Activated naive CD8-positive, alpha-beta T cell treated with anti-CD3 and anti-CD28 coated beads, Interleukin-2, amount 50 U/mL, for 24 hours (primary cell): ENCODE measurements at places on chromosomes 5 and 9.
A peak's percentile ranks its signal among the peaks of the same experiment; 100 is the strongest.

GRCh38 chr9:113957351-113957750 lies 81.2 kb downstream of the ZNF618 start:
- no peak for DNase-seq

- no peak for DNase-seq
Observed at GRCh38 chr9:11558043-11558442, 945.2 kb upstream of the PTPRD start.

DNA sequence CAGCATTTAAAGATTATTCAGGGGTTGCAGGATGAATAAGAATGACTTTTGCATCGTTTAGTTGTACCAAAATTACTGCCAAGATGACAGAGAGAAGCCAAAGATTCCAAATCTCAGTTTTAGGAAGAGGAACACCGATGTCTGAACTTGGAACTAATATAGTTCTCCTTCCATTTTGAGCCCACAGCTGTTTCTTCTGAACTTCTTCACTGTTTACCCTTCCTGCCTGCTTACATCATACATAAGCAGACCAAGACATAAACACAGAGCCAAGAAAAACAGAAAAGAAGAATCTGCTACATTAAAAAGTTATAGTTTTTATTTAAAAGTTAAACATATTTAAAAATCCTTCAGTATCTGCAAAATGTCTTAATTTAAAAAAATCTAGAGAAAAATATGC lies 146.9 kb upstream of the RAPGEF1 start:
- DNase-seq = no peak

DNA sequence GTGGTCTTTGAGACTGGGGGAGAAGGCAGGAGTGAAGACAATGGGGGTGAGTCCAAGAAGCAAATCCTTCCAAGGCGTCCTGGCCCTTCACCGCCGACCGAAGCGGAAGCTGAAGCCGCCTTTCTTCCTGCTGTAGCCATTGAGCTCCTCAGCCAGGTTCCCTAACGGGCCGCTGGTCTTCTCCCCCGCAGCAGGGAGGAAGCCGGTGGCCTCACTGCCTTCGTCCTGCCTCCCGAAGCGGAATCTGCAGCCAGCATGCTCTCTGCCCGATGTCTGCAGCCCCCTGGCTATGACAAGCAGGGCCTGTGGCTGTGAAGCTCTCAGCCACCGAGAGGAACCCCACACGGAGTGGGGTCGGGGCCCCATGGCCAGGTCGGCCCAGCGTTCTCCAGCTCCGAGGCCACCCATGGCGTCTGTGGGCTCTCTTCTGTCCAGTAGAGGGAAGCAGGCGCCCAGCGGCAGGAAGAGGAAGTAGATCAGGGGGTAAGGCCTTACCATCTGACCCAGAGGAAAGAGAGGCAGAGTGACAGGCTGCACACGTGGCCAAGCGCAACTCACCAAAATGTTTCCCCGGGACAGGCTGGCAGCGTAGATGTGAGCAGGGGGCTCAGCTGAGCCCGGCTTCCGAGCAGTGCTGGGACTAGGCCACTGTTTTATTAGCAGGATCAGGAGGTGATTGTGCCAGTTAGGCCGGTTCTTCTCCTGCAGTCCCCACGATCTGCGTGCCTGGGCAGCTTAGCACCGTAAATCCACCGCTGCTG lies 3.1 kb downstream of the QRFP start:
- DNase-seq = no peak

DNA sequence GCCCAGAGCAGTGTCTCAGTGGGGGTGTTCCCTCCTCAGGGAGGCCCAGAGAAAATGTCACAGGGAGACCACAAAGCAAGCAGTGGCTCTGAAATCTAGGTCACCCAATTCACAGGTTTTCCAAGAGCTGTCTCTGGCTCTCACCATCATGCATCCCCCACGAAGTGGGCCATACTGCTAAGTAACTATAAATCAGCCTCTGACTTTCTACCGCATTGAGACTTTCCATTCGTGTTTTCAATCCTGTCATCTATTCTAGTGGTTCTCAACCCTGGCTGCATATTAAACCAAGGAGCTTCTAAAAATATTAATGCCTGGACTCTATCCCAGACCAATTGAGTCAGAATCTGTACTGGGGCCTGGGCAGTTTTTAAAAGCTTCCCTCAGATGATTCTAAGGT lies 2.0 kb upstream of the C1QTNF3 start:
- no peak for DNase-seq

- DNase-seq = no peak
Observed at GRCh38 chr9:2059274-2059929, 44.3 kb downstream of the SMARCA2 start.

DNA sequence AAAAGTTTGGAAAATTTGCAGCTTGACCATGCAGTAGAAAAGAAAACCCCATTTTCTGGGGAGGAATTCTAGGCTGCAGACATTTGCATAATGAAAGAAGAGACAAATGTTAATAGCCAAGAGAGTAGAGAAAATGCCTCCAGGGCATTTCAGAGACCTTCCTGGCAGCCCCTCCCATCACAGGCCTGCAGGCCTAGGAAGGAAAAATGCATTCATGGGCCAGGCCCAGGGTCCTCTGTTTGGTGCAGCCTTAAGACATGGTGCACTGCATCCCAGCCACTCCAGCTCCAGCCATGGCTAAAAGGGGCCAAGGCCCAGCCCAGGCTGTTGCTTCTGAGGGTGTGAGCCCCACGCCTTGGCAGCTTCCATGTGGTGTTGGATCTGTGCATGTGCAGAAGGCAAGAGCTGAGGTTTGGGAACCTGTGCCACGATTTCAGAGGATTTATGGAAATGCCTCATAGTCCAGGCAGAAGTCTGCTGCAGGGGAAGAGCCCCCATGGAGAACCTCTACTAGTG lies 75.0 kb upstream of the OR13F1 start:
- no peak for DNase-seq

DNA sequence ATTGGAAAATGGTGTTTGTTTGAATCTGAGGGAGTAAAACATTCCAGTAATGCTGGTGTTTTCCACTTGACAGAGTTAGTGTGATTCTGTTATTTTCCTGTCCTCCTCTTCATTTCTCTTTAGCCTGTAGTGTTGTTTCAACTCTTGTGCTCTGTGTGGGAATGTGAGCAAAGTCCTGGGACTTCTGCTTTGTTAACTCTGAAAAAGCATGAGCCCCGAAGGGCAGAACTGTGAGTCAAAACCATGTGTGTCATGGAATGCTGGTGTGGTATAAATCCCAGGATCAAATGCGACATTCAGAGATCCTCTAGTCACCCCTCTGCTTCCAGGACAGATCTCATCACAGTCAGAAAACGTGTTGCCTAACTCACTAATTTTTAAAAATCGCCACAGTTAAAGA lies 8.9 kb downstream of the F2R start:
- DNase-seq = no peak

- peak; percentile 63 for DNase-seq
Observed at GRCh38 chr9:121369595-121370265, at the start of gene STOM. Gene STOM (minus strand): TSS chr9:121370250. CDS start chr9:121370187, 63 bp downstream.

DNA sequence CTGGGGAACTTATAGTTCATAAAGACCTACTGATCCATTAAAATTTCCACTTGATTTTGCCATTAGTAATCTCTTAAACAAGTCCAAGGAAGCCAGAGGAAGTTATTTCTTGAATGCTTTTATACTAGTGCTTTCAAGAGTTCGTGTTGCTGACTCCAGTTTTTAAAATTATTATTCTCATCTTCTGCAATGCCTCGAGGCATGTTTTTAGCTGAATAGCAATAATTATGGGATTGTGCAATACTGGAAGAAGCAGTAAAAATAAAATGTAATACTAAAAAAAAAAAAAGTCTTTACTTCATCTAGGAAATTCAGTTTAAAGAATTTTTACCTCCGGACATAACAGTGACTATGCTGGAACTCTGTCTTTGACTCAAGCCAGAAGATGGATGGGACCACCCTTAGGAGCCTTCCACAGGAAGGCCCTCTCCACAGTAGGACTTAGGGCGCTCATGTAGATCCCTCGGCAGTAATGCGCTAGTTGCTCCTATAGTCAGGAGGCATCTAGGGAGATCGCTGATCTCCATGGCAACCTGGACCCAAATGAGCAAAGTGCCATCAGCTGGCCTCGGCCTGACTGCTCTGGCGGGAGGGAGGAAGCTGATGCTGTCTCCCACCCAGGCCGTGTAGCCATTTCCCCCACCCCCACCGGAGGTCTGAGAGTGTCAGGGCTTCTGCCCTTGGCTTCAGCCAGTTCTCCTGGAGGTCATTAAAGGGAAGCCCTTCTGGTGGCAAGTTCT lies 56.7 kb downstream of the DAPK1 start:
- DNase-seq = no peak

DNA sequence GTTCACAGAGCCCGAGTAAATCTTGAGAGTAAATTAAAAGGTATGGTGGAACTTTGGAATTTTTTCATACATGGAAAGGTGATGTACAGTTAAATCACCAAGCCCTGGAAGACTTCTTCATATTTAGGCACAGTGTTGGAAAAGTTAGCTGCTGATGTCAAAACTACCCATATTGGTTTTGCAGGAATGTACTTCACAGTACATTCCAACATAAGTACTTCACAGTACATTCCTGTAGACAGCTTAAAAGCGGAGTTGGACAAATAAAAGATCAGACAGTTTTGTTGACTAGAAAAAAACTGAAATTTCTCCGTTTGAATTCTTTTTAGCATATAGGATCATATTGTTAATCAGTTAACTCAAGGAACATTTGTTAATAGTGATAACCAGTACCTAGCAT lies 1.8 kb downstream of the RANBP17 start:
- no peak for DNase-seq

GRCh38 chr5:145661737-145662485 lies 173.2 kb downstream of the PRELID2 start:
- no peak for DNase-seq

GRCh38 chr5:60379907-60380306 lies 320.1 kb downstream of the DEPDC1B start:
- no peak for DNase-seq

DNA sequence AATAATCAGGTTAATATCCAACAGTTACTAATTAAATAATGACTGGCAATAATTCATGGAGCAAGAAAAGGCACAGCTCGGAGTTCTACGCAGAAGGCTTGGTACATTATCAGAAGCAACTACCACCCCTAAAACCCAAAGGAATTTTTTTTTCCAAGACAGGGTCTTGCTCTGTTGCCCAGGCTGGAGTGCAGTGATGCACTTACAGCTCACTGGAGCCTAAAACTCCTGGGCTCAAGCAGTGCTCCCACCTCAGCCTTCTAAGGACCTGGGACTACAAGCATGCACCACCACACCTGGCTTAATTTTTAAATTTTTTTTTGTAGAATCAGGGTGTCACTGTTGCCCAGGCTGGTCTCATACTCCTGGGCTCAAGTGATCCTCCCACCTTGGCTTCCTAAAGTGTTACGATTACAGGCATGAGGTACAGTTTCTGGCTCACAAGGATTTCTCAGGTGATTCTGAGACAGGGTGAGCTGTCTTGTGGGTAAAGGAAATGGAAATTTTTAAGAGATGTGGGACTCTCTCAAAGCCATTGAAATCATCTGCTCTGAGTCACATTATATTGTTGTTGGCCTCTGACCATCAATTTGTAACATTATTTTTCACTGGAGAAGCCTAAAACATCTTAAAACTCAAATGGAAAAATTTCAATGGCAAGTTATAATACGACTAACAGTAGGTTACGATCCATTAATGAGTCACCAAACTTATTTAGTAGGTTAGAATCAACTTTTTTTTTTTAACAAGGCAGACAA lies 19.7 kb upstream of the HSDL2 start:
- no peak for DNase-seq

DNA sequence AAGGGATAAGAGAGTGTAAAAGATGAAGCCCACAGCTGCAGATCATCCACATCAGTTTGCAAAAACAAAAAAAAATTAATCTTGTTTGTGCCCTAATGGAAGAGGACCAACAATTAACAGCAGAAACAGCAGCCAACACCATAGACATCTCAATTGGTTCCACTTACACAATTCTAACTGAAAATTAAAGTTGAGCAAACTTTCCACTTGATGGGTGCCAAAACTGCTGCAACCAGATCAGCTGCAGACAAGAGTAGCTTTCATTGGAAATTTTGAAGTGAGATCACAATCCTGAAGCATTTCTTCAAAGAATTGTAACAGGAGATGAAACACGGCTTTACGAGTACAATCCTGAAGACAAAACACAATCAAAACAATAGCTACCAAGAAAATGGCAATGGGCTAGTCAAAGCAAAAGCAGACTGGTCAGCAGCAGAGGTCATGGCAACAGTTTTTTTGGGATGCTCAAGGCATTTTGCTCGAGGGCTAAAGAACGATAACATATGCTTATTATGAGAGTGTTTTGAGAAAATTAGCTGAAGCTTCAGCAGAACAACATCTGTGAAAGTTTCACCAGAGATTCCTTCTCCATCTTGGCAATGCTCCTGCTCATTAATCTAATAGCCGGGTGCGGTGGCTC lies 4.1 kb upstream of the RBM27 start:
- DNase-seq = no peak

DNA sequence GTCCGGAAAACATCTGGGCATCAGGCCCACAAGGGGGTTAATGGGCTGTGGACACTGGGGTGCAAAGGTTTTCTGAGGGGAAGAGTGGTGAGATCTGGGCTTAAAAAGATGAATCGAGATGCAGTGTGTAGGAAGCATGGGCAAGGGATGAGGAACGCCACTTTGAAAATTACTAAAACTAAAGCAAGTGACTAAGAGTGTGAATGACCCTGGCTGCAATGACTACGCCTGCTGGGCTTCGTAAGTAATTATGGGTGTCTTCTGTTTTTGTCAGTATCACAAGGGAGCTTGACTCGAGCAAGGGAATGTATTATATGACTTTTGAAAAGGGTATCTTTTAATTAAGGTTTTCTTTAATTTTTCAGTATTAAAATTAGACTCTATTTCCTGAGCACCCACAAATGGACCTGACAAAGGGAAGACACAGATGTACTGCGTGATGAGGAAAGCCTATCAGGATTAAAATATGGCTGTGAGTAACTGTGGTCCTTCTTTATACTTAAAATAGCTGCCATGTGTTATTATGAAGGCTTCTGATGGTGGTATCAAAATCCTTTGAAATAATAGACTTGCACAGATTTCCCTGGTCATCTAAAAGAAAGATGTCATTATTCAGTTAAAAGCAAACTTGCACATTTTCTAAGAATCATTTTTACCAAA lies 4.2 kb downstream of the CTXN3 start:
- DNase-seq = no peak

DNA sequence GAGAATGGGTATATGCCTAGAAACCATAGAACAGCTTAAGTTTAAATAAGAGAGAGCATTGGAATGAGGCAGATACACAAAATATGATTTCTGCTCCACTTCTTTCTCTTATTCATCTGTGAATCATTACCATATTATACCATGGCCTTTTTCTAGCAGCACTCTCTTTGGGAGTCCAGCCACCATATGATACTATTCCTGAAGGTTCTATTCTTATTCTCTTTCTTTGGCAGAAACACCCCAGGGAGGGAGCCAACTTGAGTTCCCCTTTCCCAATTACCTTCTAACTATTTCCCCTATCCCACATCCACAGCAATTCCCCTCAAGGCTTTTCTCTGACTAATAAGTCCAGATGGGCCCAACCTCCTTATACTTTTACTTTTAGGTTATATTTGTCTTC lies 55.9 kb downstream of the NDUFAF2 start:
- DNase-seq = no peak

GRCh38 chr5:144771802-144772201 lies 601.1 kb downstream of the KCTD16 start:
- DNase-seq = no peak

- peak; percentile 50 for DNase-seq
Observed at GRCh38 chr5:140372971-140373487, 13.0 kb downstream of the SLC4A9 start.
